Stimulated activated CD4-positive, alpha-beta T cell treated with anti-CD3 and anti-CD28 coated beads, TNF-alpha, amount 100 ng/mL, for 1 hour (primary cell): ENCODE measurements at places on chromosomes 5 and 9.

GRCh38 chr9:76013809-76014208 is 123.3 kb downstream of the PCSK5 start:
- no peak for DNase-seq

DNA sequence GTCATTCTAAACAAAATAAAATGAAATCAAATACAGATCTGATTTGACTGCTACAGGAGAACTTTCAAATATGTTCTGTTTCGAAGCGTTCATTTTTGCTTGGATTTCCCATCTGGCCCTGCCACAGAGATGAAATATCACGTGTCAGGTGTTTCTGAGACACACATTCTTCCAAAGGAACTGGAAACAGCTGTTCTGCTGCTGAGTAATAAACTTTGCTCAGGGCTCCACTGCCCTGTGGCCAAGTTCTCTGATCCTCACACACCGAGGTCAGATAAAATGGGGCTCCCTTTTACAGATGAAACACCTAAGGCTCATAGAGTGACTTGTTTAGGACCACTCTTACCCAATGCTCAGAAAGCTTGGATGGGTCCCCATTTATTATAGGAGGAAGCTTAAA is 42.5 kb downstream of the FRMPD1 start:
- no peak for DNase-seq

- no peak for DNase-seq
These were observed 199.9 kb downstream of the PIK3R1 start for GRCh38 chr5:68415177-68416085.

- no peak for DNase-seq
These were observed 173.4 kb downstream of the ROR2 start for GRCh38 chr9:91776409-91777291.

DNA sequence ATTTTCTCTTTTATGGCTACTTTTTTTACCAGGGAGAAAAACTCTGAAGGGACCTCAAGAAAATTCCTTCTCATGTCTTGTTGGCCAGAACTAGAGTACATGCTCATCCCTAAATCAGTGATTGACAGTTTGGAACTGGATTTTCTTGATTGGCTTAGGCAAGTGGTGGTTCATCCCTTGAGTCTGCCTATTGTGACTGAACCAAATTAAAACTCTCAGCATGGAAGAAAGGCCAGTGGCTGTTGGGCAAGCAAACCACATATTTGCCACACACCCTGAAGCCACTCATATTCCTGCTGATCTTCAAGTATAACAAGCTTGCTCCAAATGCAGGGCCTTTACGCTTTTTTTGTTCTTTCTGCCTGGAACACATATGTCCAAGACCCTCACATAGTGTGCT is 7.2 kb upstream of the HOMER1 start:
- no peak for DNase-seq

DNA sequence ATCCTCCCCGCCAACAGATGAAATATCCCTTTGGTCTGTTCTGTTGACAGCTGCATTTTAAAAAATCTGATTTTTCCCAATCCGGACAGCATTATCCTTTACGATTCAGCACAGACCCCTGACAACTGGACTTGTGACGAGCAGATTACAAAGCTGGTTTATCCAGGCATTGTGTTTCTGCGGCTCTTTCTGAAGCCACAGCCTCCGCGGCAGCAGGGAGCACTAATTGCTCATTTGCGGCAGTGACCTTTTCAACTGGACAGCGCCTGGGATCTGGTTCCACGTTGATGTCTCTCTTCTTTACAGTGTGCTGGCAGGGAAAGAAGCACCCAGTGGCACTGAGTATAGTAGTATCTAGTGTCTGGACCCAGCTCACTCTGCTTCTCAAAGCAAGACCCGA is 351.2 kb downstream of the ZNF608 start:
- no peak for DNase-seq

- DNase-seq = no peak
These were observed 11.8 kb downstream of the LHX6 start for GRCh38 chr9:122216798-122217418.

- DNase-seq = no peak
These were observed 66.8 kb downstream of the PTPDC1 start for GRCh38 chr9:94150890-94151650.

GRCh38 chr9:70012569-70012968 is 31.1 kb upstream of the MAMDC2 start:
- no peak for DNase-seq

DNA sequence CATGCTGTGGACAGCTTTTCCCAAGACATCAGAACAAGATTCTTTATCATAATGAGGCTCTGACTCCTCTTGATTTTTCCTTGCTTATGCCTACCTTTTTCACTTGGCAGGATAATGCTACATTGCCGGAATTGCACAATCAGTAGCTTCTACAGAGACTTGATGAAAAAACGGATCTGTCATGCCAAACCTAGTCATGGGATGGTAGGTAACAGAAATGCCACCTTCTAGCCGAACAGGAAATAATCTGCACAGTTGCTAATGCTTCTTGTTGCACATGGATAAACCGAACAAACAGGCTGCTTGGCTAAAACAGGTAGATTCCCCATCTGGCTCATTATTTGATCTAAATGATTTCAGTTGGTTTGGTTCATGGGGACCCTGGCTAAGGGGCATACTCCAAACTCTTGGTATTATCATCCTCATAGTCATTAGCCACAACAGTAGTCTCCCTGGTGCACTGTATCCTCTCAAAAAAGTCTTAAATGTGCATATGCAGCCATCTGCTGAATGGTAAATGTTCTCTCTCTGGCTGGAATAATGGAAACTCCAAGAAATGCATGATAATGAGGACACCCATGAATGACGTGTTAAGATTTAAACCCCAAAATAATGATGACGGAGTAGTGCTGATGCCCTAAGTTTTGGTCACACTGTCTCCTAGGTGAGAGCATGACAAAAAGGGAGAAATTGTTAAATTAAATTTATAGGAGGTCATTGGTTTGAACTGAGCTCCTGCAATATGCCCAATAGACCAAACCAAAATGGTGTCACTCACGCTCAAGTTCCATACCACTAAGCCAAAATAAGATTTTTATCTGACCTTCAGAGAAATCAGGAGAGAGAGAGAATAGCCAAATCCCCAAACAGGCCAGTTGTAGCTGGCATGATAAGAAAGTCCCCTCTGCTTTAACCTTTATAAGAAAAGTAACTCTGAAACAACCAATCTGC is 47.0 kb downstream of the RAPGEF1 start:
- DNase-seq = no peak

DNA sequence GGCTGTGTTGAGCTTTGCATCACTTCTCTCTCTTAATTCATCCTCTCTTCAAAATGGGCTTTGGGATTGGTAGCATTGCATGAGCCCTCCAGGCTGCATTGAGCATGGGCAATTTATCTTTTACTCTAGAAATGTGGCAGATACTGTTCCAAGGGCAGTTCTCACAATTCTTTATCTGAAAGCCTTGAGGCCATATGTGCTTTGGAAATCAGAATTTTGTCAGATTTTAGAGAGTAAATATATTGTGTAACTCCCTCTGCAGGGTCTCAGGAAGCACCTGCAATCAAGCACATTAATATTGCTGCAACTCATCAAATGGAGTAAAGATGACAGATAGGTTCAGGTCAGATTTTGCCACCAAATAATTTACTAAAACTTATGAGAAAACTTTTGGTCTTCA is 17.6 kb downstream of the ALDOB start:
- no peak for DNase-seq

DNA sequence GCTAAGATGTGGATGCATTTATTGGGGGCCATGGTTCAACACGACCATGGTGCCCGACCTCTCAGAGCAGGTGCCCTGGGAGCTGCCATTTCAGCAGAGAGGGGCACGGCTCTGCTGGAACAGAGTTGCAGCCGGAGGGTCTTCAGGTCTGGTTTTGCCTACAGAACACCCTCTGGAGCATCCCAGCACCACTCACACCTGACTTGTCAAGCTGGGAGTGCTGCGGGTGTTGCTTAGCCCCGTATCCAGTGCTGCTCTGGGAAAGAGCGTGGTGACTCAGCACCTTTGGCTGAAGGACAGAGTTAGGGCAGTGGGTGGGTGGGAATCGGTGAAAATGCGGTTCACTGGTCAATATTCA is 36.5 kb upstream of the IRX4 start:
- DNase-seq = no peak

DNA sequence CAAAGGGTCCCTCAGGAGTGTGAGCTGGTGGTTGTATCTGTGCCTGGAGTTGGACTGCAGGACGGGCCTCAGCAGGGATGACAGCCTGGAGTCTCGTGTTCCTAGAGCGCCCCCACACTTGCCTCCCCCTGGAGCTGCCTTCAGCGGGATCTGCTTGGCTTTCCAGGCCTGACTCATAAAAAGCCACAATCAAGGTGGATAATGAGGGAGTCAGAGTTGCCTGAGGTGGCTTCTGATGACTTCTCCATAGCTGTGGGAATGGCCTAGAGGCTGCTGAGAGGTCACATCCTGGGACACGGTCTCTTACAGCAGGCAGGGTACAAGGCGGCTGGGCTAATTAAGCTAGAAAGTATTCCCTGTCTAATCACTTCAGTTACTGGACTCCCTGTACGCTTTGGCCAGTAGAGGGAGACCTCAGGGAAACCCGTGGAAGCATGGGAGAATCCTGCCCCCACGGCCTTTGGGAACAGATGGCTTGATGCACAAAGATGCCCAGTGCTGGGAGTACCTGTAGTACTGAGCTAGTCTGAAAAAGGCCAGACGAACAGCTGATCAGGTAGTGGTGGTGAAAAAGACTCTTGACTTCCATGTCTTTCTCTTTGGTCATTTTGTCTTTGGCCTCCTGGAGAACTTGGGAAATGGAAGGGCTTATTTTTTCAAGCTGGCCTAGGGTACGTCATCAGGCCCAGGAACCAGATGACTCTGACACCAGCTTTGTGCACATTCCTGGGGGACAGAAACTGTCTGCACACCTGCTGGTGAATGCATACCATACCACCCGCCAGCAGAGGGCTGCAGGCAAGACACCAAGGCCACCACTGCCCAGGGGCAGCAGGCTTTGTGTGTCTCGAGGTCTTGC is 16.1 kb upstream of the FRRS1L start:
- DNase-seq = no peak

GRCh38 chr5:73267766-73268435 is 94.9 kb downstream of the TMEM174 start:
- no peak for DNase-seq

GRCh38 chr5:97478483-97478882 is 295.4 kb upstream of the RIOK2 start:
- DNase-seq = no peak
